Frontal cortex (tissue), 4 donors: ENCODE measurements at places on chromosomes 11 and 22.

- no peak for DNase-seq
Measured at GRCh38 chr11:10323793-10324170, 18.9 kb downstream of the ADM start.

GRCh38 chr22:36386900-36387708 is 663 bp downstream of the MYH9 start:
- peak; percentile 66 for DNase-seq

DNA sequence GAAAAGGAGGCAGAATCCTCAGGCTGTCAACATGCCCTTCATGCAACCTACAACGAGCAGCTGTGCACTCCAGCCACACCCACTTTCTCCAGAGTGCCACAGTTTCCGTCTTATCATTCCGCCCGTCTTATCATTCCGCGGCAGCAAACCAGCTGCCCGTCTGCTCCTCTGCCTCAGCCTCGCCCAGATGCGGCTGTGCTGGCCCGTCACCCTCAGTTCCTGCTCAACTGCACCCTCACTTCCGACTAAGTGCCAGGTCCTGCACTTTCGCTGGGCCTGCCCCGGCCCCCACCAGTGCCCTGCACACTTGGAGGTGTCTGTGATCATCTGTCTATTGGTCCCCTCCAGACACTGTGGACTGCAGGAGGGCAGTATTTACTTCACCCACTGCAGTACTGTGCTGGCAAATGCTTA is 43.7 kb downstream of the MICAL3 start:
- no peak for DNase-seq

- no peak for DNase-seq
Measured at GRCh38 chr22:35463231-35463933, 63.4 kb downstream of the MCM5 start.

DNA sequence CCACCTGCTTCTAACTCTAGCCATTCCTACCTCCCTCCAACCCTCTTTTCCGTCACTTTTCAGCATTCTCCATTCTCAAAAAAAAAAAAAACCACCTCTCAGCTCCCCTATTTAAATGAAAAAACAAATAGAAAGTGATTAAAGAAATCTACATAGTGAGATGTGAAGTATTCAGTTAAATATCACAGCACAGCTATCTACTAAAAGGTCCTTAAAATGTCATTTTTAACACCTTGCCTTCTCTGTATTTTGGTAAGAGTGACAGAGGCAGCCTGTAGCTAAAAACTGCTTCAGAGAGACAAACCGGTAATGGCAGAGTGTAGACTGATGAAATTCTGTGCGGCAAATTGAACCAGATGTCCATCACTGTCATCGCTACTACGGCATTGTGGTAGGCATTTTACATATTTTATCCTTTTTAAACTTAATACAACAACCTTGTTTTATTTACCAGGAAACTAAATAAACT is 346 bp upstream of the ALG9 start:
- peak; percentile 45 for DNase-seq

GRCh38 chr22:48456449-48456848 is 1371.2 kb downstream of the BRD1 start:
- DNase-seq = no peak

DNA sequence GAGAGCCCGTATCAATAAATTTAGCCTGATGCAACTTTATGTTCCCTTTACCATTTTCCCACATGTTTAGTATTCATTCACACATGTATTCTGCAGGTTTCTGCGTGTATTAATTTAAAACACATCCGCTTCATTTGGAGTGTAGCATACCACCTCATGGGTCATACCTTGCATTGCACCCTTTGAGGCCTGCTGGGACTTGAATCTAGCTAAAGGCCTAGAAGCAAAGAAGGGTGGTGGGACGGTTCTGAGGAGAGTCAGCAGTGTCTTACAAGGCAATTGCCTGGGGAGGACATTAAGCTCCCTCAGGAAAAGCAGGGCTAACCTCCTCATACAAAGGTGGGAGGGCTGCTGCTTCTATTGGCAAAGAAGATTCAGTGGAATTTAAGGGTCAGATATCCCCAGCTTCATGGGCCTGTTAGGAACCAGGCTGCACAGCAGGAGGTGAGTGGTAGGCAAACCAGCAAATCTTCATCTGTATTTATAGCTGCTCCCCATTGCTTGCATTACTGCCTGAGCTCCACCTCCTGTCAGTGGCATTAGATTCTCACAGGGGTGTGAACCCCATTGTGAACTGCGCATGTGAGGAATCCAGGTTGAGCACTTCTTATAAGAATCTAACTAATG is 15.9 kb upstream of the SNX19 start:
- DNase-seq = no peak

GRCh38 chr11:36791957-36792356 is 193.9 kb upstream of the RAG2 start:
- no peak for DNase-seq

GRCh38 chr11:12989428-12990161 is 19.5 kb upstream of the RASSF10 start:
- DNase-seq = no peak

- DNase-seq = no peak
Measured at GRCh38 chr11:78733031-78733430, 158.4 kb upstream of the NARS2 start.

- DNase-seq = peak; percentile 76
Measured at GRCh38 chr11:67071420-67072284, 15.0 kb downstream of the RHOD start.

DNA sequence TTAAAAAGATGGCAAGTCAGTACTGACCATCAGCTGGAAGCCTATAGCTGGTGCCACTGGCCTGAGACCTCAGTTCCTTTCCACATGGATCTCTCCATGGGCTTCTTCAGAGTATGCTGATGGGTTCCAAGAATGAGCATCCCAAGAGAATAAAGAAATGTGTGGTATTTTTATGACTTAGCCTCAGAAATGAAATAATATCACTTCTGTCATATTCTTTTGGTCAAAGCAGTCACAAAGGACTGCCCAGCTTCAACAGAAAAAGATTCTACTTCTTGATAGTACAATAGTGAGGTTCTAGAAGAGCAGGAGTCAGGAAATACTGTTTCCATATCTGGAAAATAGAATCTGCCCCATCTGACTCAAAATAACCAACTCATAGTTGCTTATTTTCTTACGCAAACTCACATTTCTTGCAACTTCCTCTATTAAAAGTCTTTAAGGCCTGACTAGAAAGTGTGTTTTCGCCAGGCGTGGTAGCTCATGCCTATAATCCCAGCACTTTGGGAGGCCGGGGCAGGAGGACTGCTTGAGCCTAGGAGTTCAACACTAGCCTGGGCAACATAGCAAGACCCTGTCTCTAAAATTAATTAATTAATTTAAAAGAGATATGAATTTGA is 116.9 kb downstream of the SIK3 start:
- DNase-seq = no peak

DNA sequence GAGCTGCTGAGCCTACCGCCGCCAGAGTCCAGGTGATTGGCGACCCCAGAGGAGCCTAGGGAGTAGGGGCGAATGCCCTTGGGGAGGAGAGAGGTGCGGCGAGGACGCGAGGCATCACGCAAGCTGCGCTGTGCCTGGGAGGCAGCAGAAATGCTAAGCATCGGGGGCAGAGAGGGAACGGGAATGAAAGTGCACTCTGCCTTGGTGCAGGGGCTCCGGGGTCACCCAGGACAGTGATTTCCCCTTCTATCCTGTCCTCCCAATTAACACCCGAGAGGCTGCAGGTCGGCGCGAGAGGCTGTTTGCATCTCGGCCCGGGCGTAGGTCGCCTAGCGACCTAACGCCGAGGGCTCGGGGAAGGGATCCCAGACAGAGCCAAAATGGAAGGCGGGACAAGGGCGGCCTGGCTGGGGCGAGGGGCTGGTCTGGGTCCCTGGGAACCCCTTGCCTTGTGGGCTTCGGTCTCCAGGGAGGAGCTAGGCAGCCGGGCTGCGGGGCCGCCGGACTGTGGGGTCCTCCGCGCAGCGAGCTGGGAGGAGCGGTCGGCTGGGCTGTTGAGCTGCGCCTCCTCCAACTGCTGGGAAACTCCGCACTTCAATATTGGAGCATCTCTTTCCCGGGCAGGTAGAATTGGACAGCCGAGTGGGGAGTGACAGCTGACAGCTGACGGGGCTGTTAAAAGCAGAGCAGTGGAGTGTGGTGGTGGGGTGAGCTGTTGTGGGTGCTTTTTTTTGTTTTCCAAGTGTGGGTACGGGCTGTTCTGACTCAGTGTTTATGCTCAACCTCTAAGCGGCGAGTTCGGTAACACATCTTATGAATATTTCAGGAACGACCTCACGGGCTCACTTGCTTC is 657 bp downstream of the ELMOD1 start:
- no peak for DNase-seq

- DNase-seq = no peak
Measured at GRCh38 chr11:121996574-121996973, 119.4 kb downstream of the BLID start.

DNA sequence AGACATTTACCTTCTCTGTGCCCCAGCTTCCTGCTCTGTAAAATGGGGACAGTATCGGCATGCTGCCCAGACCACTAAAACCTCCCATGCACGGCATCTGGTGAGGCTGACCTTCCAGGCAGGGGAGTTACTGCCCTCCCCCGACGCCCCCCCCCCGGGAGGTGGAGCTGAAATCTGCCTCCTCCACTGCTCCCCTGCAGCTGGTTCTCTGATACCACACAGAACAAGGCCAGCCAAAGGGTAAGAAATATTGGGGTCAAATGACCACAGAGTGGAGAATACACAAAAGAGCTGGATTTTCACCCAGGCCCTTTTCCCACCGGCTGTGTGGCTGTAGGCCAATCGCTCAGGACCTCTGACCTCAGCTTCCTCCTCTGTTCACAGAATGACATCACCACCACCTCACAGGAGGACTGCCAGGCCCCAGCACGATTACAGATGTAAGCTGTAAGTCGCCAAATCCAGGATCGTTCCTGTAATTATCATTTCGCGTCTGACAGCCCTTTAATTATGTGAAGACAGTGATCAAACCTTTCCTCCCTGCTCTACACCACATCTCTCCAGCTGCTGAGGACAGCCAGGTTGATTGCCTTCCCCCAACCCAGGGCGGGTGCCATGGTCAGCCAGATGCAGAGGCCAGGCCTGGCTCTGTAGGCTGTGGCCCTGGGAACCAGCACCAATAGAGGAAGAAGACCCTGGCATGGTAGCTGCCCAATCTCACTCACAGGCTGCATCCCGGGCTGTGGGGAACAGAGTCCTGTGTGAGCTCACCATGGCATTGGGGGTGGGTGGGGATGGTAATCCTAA is 35.7 kb upstream of the KLHL35 start:
- DNase-seq = no peak

DNA sequence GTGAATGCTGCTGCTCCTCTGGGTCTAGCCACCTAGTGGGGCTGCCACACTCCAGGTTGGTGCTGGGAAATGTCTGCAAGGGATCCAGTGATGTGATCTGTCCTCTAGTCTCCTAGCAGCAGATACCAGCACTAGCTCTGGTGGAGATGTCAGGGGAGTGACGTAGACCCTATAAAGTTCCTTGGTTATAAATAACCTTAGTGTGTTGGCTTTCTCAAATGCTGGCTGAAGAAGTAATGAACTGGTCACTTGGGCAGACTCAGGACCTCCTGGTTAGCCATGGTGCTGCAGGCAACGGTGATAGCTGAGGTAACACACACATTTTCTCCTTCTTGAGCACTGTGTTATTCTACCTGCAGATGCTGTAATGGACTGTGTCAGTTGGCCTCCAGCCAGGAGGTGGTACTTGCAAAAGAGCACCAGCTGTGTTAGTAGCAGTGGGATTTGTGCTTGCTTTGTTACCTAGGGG is 35.5 kb downstream of the BBOX1 start:
- DNase-seq = no peak

DNA sequence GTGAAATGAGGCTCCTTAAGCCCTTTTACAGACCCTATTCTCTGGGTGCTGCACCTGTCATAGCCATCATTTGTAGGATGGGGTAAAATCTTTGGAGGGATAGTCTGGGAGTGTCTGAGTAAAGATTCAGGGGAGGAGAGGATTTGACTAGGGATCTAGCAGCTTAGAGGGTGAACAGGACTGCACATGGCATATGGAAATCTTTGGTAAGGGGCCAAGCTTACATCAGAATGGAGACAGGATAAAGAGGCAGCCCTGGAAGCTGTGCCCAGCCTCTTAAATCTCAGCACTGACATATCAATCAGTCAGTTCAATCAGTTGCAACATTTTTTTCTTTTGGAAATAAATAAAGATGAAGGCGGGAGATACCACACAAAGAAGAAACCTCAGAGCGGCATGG is 301.8 kb upstream of the CADM1 start:
- no peak for DNase-seq

- DNase-seq = no peak
Measured at GRCh38 chr11:2904153-2905052, 18.8 kb upstream of the CDKN1C start.

DNA sequence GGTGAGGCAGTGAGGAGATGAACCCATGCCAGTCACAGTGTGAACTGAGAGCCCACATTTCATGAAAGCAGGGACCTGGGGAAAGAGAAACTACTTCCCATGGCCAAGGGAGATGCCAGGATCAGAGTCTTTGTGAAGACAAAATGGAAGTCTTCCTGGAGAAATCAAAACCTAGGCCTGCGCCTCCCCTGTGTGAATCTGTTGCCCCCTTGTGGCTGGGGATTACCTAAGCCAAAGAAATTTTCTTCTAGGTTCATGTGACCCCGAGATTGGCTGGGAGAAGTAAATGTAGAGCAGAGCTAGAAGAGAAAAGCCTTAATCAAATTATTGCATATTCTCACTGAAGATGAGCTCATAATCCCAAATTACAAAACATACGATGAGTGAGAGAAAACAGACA is 1075.3 kb downstream of the TBC1D22A start:
- no peak for DNase-seq

DNA sequence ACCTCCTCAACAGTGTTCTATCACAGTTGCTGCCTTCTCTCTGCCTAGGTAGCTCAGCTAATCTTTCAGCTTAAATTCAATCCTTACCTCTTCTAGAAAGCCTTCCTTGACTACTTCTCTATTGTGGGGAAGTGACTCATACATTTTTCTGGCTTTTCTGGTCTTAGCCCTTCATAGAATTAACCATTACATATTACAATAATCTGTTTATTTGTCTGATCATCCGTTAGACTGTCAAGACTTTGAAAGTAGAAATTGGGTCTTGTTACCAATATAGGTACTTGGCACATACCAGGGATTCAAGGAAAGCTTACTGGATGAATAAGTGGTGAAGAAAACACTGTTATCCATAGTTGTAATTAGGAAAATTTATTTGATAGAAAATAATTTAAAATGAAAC is 89.6 kb downstream of the FANCF start:
- DNase-seq = no peak

GRCh38 chr11:128824191-128825049 is 42.7 kb downstream of the KCNJ1 start:
- peak; percentile 40 for DNase-seq

DNA sequence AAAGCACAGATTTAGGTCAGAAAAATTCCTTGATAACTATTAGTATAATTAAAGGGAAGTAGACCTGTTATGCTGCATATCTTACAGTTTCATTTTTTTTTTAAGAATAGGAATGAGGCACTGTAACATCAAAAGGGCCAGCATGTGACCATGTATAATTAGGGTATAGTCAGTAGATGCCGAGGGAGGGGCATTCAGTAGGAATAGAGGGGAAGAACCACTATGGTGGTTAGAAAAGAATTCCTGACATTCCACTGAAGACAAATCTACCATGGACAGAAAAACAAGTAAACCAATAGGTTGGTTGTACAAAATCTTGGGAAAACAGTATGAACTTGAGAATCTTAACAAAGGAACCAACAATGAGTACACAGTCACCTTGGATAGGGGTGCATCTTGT is 78.4 kb upstream of the CCDC179 start:
- no peak for DNase-seq

- DNase-seq = no peak
Measured at GRCh38 chr11:63652671-63653070, 18.5 kb downstream of the ATL3 start.
